ENCODE measurements at places on chromosomes 7 and 10. TPM values are rescaled to one million over a fixed set of nuclear protein-coding genes. Genes with fewer than 3 reads are reported as not detected.
A peak's percentile ranks its signal among the peaks of the same experiment; 100 is the strongest.

UNCX gene
- total RNA-seq = not detected

SYT15B gene
- total RNA-seq = 0.36 TPM

ATRNL1 gene
- total RNA-seq = 25.9 TPM

GRCh38 chr10:44978570-44979280, at the start of gene DEPP1:
DEPP1 (minus strand) TSS chr10:44978809; CDS start chr10:44978030, 779 bp downstream.
- peak; percentile 82 for DNase-seq
- H3K27ac ChIP-seq = peak within 1 kb of the TSS; percentile 95
- peaks cover 1% of the 10 kb centered on the region for H3K36me3 ChIP-seq
- H3K4me1 ChIP-seq = peaks cover 54% of the 10 kb centered on the region
- peak within 1 kb of the TSS; percentile 76 for H3K4me3 ChIP-seq
- no peaks in the 10 kb centered on the region for H3K27me3 ChIP-seq

GRCh38 chr7:127290801-127291361, 38.1 kb upstream of the GRM8 start:
- no peaks in the 10 kb centered on the region for H3K36me3 ChIP-seq
- peaks cover 6% of the 10 kb centered on the region for H3K4me1 ChIP-seq
- H3K27me3 ChIP-seq = peaks cover 17% of the 10 kb centered on the region
- H3K4me3 ChIP-seq = no peak overlapping the region
- no peak overlapping the region for H3K27ac ChIP-seq

TAF5 gene
- 7.7 TPM for total RNA-seq

All from progenitor cell of endocrine pancreas (in vitro differentiated cells).